HFFc6 (cell line): ENCODE measurements at places on chromosomes 6 and 20. TPM values are rescaled to one million over a fixed set of nuclear protein-coding genes. Genes with fewer than 3 reads are reported as not detected.

DNA sequence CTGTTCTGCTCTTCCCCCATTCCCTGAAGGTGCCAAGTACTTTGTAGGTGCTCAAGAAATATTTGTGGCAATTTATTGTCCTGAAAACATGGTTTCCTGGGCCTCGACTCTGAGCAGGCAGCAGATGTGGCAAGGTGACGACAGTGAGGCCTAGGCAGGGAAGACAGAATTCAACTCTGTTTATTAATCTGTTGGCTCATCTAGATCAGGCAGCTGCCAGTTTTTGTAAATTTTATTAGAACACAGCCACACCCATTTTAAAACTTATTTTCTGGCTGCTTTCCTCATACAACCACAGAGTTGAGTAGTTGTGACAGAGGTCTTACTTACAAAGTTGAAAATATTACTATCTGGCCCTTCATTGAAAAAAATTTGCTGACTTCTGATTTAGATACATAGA, 24.5 kb downstream of the MAPK14 start:
- no peak for DNase-seq

DNA sequence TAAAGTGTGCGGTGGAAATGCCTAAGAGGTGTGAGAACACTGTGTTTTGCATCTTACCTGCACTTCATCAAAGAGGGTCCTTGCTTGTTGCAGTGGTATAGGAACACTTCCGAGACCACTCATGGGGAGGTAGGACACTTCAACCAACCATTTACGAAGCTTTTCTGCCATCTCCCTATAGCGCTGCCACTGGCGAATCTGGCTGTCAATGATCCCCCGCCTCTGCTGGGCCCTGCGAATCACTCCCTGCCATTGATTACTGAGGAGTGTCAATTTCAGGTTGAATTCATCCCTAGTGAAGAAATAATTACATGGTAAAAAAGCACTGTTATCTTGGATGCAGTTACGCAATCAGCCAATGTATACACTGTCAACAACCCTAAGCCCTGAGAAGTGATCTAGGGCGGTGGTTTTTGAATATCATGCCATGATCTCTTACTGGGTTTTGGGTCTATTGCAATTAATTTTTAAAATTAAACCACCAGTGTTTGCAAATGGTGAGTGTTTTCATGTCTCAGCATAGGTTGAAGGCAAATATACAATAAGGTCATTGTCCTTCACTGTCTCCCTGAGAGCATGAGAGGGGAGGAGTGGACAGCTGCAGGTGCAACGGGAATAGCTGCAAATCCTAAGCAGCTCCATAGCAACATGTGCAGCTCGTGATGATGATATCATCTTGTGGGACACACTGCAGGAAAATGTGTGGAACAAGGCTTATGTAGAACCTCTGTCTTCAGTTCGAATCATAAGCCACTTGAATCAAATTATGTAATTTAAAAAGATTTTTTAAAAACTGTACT, 400.6 kb downstream of the ESR1 start:
- DNase-seq, result no peak

GRCh38 chr6:25350573-25350972, 71.4 kb downstream of the CARMIL1 start:
- DNase-seq, result no peak

DNA sequence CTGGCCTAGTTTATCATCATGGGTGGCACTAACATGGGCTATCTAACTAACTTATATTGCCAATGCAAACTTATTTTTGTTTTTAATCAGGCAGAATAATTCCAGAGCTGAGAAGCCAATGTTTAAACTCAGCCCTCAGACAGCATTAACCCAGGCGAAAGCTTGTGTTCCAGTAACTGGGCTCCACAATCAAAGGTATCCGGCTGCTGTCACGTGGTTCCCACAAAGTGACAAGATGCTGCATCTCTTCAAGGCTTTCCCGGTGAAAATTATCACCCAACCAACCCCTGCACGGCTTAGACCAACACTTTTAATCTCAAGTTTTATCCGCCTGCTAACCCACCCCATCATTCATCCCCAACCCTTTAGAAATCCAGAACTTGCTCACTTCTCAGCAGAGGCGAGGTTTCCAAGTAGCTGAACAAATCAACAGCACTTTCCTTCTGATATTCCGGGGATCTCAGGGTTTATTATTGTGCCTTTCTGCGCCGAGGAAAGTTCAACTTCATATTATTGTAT, 885 bp downstream of the MTCL3 start:
- DNase-seq, result no peak

GRCh38 chr20:56217829-56218228, 30.7 kb upstream of the MC3R start:
- DNase-seq, result no peak

DNA sequence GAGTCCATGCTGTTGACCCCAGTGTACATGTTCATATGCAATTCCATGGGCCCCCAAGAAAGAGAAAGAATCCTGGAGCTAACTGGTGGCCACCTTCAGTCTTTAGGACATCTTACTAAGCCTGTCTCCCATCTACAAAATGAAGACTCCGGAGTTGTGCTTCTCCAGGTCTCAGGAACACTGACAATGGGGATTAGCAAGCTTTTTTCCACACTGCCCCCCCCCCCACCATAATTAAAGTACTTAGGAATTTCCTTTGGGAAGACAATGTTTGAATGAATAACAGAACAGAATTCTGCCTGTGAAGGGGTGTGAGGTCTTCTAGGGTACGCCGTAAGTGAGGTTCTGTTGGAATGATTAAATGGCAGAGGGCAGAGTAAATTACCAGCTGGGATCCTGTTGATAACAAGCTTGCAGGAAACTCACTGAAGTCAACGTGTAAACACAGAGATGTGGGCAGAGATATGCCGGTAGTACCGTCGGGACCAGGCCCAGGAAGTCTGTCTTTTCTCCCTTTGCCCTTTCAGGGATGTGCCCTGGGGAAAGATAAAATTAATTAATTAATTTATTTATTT, 63.1 kb downstream of the ANKRD6 start:
- DNase-seq, result no peak

- no peak for DNase-seq
Measured at GRCh38 chr6:142746524-142746923, 198.5 kb downstream of the HIVEP2 start.

DNA sequence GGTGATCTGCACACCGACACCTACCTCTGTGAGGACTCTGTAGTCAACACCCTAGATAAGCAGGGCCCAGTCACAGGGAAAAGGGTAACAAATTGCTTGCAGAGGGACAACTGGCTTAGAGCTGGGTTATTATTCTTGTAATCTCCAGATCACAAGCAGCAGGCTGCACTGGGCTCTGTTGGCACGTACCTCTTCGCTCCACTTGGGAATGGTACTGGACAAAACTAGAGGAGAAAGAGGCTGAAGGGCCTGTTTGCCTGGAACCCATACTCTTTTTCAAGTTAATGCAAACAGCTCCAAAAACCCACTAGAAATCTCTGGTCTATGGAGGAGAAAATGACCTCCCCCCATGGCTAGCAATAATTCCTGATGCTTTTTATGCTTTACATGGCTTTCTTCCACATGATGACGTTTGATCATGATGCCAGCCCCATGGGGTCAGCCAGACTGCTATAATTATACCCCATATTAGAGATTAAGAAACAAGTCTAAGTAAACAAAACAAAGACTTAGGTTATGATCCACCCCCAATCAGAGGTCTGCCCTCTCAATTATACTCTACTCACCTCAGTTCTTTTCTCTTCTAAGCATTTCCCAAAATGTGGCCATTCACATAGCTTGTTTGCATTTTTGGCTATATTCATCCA, 190.0 kb downstream of the UNC5CL start:
- DNase-seq, result no peak

GRCh38 chr20:38303908-38304379, at the start of gene BPI:
Gene BPI, plus strand, starts transcription at chr20:38304156. Its CDS starts 68 bp downstream, at chr20:38304224.
- DNase-seq, result no peak

DNA sequence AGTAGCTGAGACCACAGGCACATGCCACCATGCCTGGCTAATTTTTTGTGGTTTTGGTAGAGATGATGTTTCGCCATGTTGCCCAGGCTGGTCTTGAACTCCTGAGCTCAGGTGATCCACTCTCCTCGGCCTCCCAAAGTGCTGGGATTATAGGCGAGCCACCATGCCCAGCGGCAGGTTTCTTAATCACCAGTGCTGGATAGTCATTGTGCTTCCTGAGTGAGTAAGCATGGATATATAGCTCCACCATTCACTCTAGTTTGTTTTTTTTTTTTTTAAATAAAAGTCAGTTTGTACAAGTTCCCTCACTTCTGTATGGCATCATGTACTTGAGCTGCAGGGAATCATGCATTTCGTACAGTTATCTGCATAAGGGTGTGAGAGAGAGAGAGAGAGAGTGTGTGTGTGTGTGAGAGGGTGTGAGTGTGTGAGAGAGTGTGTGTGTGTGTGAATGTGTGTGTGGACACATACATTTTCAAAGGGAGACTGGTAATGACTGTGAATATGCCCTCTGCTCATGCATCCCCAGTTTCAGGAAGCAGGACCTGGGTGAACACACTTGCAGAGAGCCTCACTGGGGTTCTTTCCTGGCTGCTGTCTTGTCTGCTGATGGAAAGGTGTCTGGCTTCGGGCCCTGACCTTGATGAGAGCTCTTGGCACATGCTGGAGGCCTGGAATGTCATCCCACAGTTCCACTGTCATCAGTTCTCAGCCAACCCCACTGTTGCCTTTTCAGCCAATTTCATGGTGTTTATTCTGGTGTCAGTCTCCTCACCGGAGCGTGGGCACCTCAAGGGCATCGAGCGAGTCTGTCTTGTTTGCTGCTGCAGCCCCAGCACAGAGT, 65.0 kb upstream of the XRN2 start:
- DNase-seq, result peak; percentile 15

GRCh38 chr20:45322952-45323383, 14.9 kb upstream of the MATN4 start:
- peak; percentile 10 for DNase-seq

DNA sequence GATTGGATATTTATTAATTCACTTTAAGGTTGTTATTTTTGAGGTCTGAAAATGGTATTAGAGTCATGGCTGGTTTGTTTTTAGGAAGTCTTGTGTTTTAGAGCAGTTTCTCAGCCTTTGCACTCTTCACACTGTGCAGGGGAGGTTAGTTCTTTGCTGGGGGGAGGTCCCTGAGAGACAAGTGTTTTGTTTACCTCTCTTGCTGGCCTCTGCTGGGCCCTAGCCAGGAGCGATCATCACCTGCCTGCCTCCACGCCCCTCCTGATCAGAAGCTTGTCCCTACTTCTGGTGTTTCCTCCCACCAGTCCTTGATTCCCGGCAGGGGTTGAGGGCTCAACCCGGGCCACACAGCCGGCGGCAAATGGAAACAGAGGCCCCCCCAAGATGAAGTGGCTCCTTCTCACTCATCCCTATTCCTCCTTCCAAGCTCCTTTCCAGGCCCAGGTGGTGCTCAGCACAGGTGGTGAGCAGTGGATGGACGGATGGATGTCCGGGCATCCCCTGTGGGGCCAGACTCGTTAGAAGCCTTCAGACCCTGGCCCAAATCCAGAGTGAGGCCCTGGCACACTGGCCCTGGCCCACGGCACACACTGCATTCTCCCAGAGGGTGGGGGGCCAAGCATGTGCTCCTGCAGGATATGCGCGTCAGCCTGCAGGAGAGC, 51.3 kb downstream of the GRM4 start:
- no peak for DNase-seq

DNA sequence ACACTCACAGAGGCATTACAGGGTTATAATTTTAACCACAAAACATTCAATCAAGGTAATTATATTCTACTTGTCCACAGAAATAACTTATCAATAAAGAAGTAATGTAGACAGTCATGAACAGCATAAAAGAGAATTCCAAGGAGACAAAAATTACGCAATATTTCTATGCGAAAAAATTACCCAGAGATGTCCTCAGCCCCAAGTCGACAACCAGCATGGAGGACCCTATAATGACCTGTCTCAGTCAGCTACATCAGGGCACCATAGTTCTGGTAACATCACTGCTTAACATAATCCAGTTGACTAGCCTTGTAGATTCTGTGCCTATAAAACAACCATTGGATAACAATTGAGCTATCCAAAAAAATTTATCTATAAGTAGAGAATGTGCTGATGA, 579.8 kb downstream of the PRKN start:
- DNase-seq, result no peak

DNA sequence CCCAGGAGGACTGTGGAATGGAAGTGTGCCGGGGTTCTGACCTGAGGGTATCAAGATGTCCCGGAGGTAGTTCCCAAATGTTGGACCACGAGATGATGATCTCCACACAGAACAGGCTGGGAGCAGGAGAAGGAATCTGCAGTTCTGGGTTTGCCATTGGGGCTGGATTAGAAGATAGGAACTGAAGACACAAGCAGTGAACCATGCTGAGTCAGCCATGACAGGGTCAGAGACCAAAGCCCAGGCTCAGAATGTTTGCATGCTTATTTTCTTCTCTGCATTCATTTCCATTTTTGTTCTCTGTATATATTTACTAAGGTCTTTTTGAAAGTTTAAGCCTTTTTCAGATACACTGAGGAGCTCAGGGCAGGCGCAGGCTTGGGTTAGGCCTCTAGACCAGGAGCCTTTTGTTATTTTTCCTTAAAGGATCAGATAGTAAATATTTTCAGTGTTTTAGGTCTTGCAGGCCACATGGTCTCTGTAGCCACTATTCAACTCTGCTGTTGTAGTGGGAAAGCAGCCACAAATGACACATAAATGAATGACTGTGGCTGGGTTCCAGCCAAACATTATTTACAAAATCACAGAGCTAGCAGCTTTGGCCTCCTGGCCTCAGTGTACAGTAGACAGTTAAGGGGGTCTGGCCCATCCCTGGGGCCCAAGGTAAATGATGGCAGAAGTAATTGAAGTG, 28.5 kb downstream of the SLC35D3 start:
- no peak for DNase-seq

- no peak for DNase-seq
Measured at GRCh38 chr6:12621754-12622153, 94.8 kb upstream of the PHACTR1 start.

- no peak for DNase-seq
Measured at GRCh38 chr20:43590036-43590391, 723 bp upstream of the IFT52 start.

- no peak for DNase-seq
Measured at GRCh38 chr20:61891916-61892649, 173.6 kb downstream of the TAF4 start.

The HDGFL1 gene
- not detected in 3 replicates for total RNA-seq

The MYCT1 gene
- total RNA-seq, result 0.39 and 1.7 TPM in 2 replicates

The ZDHHC14 gene
- 5.1 and 5.2 TPM in 2 replicates for total RNA-seq

The RBM24 gene
- 29.6 and 33.8 TPM in 2 replicates for total RNA-seq

The BPIFB4 gene
- not detected in 3 replicates for total RNA-seq
